ENCODE measurements at places on chromosomes 3 and 15. TPM values are rescaled to one million over a fixed set of nuclear protein-coding genes. Genes with fewer than 3 reads are reported as not detected.

KIF7 gene
- 23.4 TPM for total RNA-seq

- peaks cover 12% of the 10 kb centered on the region for H3K4me1 ChIP-seq
- DNase-seq = peak; percentile 89
- H3K27ac ChIP-seq = no peak overlapping the region
- no peaks in the 10 kb centered on the region for H3K27me3 ChIP-seq
- H3K36me3 ChIP-seq = peaks cover 7% of the 10 kb centered on the region
- peak overlapping the region; percentile 100 for H3K4me3 ChIP-seq
Observed at GRCh38 chr3:38454884-38455638, 1.4 kb downstream of the ACVR2B start.

ELP6 gene
- 53.9 TPM for total RNA-seq

- DNase-seq = no peak
- H3K36me3 ChIP-seq = no peaks in the 10 kb centered on the region
- no peaks in the 10 kb centered on the region for H3K27me3 ChIP-seq
- no peak overlapping the region for H3K4me3 ChIP-seq
Observed at GRCh38 chr15:73985101-73985873, 6.8 kb downstream of the STOML1 start.

DNA sequence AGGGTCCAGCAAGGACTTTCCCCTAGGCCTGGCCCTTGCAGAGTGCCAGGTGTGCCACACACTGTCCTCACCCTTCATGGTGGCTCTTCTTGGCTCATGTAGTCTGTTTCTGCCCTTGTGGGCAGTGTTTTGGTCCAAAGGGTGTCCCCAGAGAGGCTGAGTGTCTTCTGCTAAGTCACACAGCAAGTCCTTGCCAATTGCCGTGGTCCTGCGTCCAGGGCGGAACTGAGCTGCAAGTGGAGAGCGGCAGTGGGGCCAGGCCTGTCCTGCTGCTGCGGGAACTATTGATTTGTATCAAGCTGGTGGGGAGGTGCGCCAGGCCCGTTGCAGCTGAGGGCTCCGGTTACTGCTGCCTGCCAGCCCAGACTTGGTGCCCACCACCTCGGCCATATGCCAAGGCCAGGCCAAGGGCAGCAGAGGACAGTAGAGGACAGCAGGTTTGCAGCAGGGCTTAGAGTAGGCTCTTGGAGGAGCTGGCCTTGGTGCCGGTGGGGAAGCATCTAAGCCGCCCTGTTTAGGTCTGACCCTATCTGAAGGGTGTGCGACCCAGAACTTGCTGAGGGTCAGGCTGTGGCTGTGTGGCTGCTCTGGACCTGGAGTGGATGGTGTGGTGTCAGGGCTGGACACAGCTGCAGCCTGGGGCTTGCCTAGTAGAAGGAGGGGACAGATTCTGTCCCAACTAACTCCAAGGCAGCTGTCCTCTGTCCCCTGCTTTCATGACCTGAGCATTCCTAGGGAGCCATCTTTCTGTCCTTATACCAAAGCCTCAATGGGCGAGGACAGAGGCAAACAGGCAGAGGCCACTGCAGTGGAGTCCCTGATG, 4.5 kb downstream of the AMIGO3 start:
- H3K4me3 ChIP-seq = no peak overlapping the region
- DNase-seq = peak; percentile 20
- H3K4me1 ChIP-seq = no peaks in the 10 kb centered on the region
- no peaks in the 10 kb centered on the region for H3K27me3 ChIP-seq
- no peak overlapping the region for H3K27ac ChIP-seq

NEK11 gene
- 1.3 TPM for total RNA-seq

NSUN3 gene
- 9.4 TPM for total RNA-seq

GRCh38 chr3:125120379-125121122, 64.8 kb upstream of the HEG1 start:
- no peaks in the 10 kb centered on the region for H3K4me1 ChIP-seq
- DNase-seq = peak; percentile 94
- no peak overlapping the region for H3K27ac ChIP-seq
- peaks cover 5% of the 10 kb centered on the region for H3K36me3 ChIP-seq
- H3K27me3 ChIP-seq = no peaks in the 10 kb centered on the region

DNA sequence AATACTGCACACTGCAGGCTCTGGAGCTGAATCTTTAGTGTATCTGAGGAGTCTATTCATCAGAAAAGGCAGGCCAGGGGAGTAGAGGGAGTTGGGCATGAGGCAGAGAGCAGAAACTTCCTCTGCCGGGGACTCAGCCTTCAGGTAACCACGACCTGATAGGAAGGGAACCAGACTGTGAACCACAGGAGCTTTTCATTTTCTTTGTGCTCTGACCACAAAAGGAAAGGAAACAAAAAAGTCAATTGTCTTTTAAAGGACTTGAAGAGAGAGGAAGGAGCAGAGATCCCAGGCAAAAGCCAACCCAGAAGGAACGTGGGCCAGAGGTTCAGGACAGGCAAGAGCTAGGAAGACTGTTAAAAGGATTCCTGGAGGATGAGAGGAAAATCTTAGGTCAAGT, 573.3 kb downstream of the EPHB1 start:
- H3K4me3 ChIP-seq = no peak overlapping the region
- no peaks in the 10 kb centered on the region for H3K36me3 ChIP-seq
- peak; percentile 38 for DNase-seq
- peaks cover 2% of the 10 kb centered on the region for H3K4me1 ChIP-seq
- H3K27ac ChIP-seq = no peak overlapping the region

DNA sequence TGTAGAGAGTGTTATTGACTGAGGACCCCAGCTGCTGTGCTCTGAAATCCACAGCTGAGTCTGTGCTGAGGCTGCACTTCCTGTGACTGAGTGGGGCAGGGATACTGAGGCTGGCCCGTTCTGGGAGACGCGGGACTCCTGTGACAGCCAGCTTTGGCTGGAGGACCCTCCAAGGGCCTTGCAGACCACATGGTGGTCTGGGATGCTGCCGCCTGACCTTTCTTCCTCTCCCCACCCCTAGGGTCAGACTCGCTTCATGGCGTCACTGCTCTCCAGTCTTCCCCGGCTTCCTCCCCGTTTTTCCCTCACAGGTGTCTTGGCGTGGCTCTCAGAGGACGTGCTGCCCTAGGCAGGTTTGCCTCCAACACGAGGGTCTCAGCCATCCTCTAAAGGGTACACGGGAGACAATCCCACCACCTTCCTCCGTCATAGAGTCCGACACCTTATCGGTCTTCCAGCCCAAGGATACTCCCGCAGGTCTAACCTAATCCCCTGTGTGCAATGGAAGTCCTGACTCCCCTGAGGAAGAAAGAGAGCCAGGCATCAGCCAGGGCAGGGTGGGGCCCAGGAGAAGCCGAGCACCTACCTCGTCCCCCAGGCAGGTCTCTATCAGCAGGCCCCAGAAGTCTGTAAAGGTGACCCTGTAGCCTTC, 19.9 kb upstream of the EHD4 start:
- no peak overlapping the region for H3K27ac ChIP-seq
- H3K4me3 ChIP-seq = no peak overlapping the region
- H3K36me3 ChIP-seq = no peaks in the 10 kb centered on the region

DNA sequence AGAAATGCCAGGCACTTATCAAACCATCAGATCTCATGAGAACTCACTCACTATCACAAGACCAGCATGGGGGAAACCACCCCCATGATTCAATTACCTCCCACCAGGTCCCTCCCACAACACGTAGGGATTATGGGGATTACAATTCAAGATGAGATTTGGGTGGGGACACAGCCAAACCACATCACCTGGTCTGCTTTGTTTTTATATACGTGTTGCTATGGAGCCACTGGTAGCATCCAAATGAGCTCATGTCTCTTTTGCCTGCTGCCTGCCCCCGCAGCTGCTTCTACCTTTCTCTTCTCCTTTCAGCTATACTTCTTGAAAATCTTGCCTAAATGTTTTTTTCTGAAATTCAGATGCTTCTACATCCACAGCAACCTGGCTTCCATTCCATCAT, 26.8 kb upstream of the PCOLCE2 start:
- H3K4me1 ChIP-seq = no peaks in the 10 kb centered on the region
- no peak overlapping the region for H3K27ac ChIP-seq
- no peaks in the 10 kb centered on the region for H3K27me3 ChIP-seq
- no peaks in the 10 kb centered on the region for H3K36me3 ChIP-seq
- DNase-seq = no peak

- H3K27ac ChIP-seq = no peak overlapping the region
- H3K27me3 ChIP-seq = no peaks in the 10 kb centered on the region
- no peaks in the 10 kb centered on the region for H3K4me1 ChIP-seq
- H3K36me3 ChIP-seq = peaks cover 9% of the 10 kb centered on the region
- H3K4me3 ChIP-seq = no peak overlapping the region
Observed at GRCh38 chr3:23623844-23624243, 181.9 kb upstream of the UBE2E1 start.

GRCh38 chr3:191415566-191415965, 45.4 kb upstream of the PYDC2 start:
- H3K4me1 ChIP-seq = no peaks in the 10 kb centered on the region
- H3K27me3 ChIP-seq = no peaks in the 10 kb centered on the region
- no peak overlapping the region for H3K4me3 ChIP-seq
- DNase-seq = no peak
- peaks cover 2% of the 10 kb centered on the region for H3K36me3 ChIP-seq

DNA sequence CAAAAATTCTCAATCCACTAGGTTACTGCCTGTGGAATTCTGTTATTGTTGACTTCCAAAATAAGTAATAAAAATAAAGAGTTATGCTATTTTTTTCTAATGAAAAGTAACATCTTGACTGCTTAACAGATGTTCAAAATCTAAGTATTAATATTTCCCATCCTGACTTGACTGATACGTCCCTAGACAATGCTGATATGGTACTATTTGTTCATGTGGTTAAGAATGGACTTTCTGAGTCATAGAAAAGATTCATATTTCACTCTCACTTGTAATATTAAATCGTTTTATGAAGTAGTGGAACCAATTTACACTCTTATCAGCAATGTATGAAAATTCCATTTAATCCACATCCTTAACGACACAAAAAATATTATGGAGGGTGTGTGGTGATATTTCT, 104.8 kb upstream of the PLSCR5 start:
- no peak for DNase-seq
- H3K27me3 ChIP-seq = no peaks in the 10 kb centered on the region
- no peaks in the 10 kb centered on the region for H3K4me1 ChIP-seq
- no peak overlapping the region for H3K27ac ChIP-seq
- no peaks in the 10 kb centered on the region for H3K36me3 ChIP-seq

GRCh38 chr3:37820286-37820685, 41.4 kb upstream of the CTDSPL start:
- H3K27me3 ChIP-seq = no peaks in the 10 kb centered on the region
- H3K27ac ChIP-seq = no peak overlapping the region
- no peaks in the 10 kb centered on the region for H3K36me3 ChIP-seq
- no peak overlapping the region for H3K4me3 ChIP-seq
- peaks cover 2% of the 10 kb centered on the region for H3K4me1 ChIP-seq

GRCh38 chr3:127634653-127635052, 5.7 kb downstream of the PODXL2 start:
- no peaks in the 10 kb centered on the region for H3K4me1 ChIP-seq
- H3K27me3 ChIP-seq = no peaks in the 10 kb centered on the region
- no peak overlapping the region for H3K4me3 ChIP-seq
- no peak overlapping the region for H3K27ac ChIP-seq
- no peak for DNase-seq

GRCh38 chr15:32685576-32685975, 32.2 kb upstream of the GREM1 start:
- H3K4me3 ChIP-seq = no peak overlapping the region
- no peaks in the 10 kb centered on the region for H3K27me3 ChIP-seq
- DNase-seq = no peak
- H3K36me3 ChIP-seq = peaks cover 4% of the 10 kb centered on the region
- H3K4me1 ChIP-seq = peaks cover 4% of the 10 kb centered on the region

GRCh38 chr3:111598552-111598951, 3.4 kb upstream of the ZBED2 start:
- no peak overlapping the region for H3K27ac ChIP-seq
- H3K4me3 ChIP-seq = no peak overlapping the region
- no peak for DNase-seq
- no peaks in the 10 kb centered on the region for H3K36me3 ChIP-seq

GRCh38 chr15:47484059-47484458, 233.2 kb upstream of the SEMA6D start:
- no peak for DNase-seq
- H3K4me3 ChIP-seq = no peak overlapping the region
- no peak overlapping the region for H3K27ac ChIP-seq
- H3K27me3 ChIP-seq = no peaks in the 10 kb centered on the region
- no peaks in the 10 kb centered on the region for H3K36me3 ChIP-seq

MAGI1 gene
- total RNA-seq = 65.7 TPM

ANKUB1 gene
- total RNA-seq = not detected

- no peak for DNase-seq
- H3K4me1 ChIP-seq = peaks cover 3% of the 10 kb centered on the region
- H3K4me3 ChIP-seq = no peak overlapping the region
- no peaks in the 10 kb centered on the region for H3K36me3 ChIP-seq
- no peak overlapping the region for H3K27ac ChIP-seq
Observed at GRCh38 chr3:4475804-4476203, 8.7 kb upstream of the SUMF1 start.

- H3K4me3 ChIP-seq = no peak overlapping the region
- peak; percentile 36 for DNase-seq
- H3K36me3 ChIP-seq = no peaks in the 10 kb centered on the region
- H3K27me3 ChIP-seq = no peaks in the 10 kb centered on the region
Observed at GRCh38 chr3:195815169-195815771, 3.5 kb upstream of the MUC4 start.

CELF6 gene
- total RNA-seq = 0.13 TPM

- H3K27me3 ChIP-seq = no peaks in the 10 kb centered on the region
- DNase-seq = peak; percentile 18
- no peaks in the 10 kb centered on the region for H3K36me3 ChIP-seq
- H3K4me3 ChIP-seq = no peak overlapping the region
- no peak overlapping the region for H3K27ac ChIP-seq
Observed at GRCh38 chr15:68556139-68556990, 22.4 kb upstream of the CORO2B start.

- no peak overlapping the region for H3K27ac ChIP-seq
- no peak overlapping the region for H3K4me3 ChIP-seq
- no peaks in the 10 kb centered on the region for H3K4me1 ChIP-seq
- DNase-seq = no peak
Observed at GRCh38 chr3:133506215-133506901, 67.1 kb upstream of the CDV3 start.

GRCh38 chr15:54808321-54808720, 388.4 kb downstream of the RSL24D1 start:
- DNase-seq = no peak
- H3K4me1 ChIP-seq = no peaks in the 10 kb centered on the region
- no peaks in the 10 kb centered on the region for H3K27me3 ChIP-seq
- no peak overlapping the region for H3K4me3 ChIP-seq
- no peak overlapping the region for H3K27ac ChIP-seq

DNA sequence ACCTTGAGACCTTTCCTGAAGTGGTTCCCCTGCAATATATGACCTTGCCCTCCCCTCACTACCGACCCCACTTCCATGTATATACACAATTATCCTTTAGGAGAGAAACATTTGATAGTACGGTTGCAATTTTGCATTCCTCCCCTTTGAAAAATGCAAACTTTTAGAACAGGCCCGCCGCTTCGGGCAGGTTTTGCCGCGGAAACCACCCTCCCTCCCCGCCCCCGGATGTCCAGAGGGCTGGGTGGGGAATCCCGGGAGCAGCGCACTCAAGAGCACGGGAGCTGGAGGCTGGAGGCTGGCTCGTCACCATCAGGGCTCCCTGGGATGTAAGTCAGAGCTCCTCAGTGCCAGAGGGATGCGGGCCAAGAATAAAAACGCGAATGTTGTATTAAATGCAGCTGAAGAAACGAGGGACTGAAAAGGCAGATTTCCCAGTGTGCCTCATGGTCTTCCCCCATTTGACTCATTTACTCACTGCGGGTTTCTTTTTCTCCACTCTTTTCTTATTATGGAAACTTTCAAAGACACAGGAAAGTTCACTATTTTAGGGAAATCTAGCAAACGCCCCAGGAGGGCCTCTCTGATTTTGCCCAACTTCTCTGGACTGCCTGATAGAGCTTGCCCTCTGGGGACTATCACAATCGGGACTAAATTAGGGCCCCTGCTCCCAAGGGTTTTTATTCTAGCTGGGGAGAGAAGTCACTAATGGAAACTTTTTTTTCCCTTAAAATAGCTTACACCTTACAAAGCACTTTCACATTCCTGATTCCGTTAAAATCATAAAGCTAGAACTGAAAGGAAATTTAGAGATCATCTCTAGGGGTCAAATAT, 2.9 kb upstream of the USP3 start:
- H3K4me1 ChIP-seq = peaks cover 6% of the 10 kb centered on the region
- no peak overlapping the region for H3K27ac ChIP-seq
- H3K27me3 ChIP-seq = peaks cover 45% of the 10 kb centered on the region

Data from H9 (cell line).